ENCODE measurements at places on chromosomes 5 and 9. TPM values are rescaled to one million over a fixed set of nuclear protein-coding genes. Genes with fewer than 3 reads are reported as not detected.

SCGB3A2 gene
- 108 TPM for total RNA-seq

ABL1 gene
- 63.5 TPM for total RNA-seq

CDC20B gene
- not detected for total RNA-seq

LHX6 gene
- 4.8 TPM for total RNA-seq

PDZD2 gene
- 49.8 TPM for total RNA-seq

SMARCA2 gene
- total RNA-seq: 122 TPM

CDH6 gene
- total RNA-seq: 9.3 TPM

FYB1 gene
- 93.7 TPM for total RNA-seq

RGP1 gene
- 30.3 TPM for total RNA-seq

NTMT1 gene
- 25.3 TPM for total RNA-seq

SLC34A3 gene
- total RNA-seq: 0.12 TPM

TSLP gene
- 1.6 TPM for total RNA-seq

USP20 gene
- total RNA-seq: 22.9 TPM

OGN gene
- total RNA-seq: 41.2 TPM

TAF11L10 gene
- total RNA-seq: not detected

NADK2 gene
- total RNA-seq: 23.8 TPM

CMYA5 gene
- 0.68 TPM for total RNA-seq

HAVCR2 gene
- 18.8 TPM for total RNA-seq

CSF1R gene
- total RNA-seq: 93.1 TPM

SLC36A1 gene
- 34.5 TPM for total RNA-seq

EXOC3 gene
- 43.8 TPM for total RNA-seq

PCDHA12 gene
- total RNA-seq: 7.4 TPM

PITX1 gene
- 0.18 TPM for total RNA-seq

GLRA1 gene
- not detected for total RNA-seq

SLC6A3 gene
- 0.10 TPM for total RNA-seq

SLIT3 gene
- 77.1 TPM for total RNA-seq

PCDHGB5 gene
- 8.8 TPM for total RNA-seq

GRXCR2 gene
- total RNA-seq: not detected
